ENCODE measurements at places on chromosomes 7 and 10.

- peak overlapping the region; percentile 77 for H3K4me3 ChIP-seq
- peak overlapping the region; percentile 56 for H3K27ac ChIP-seq
- H3K4me1 ChIP-seq: peaks cover 4% of the 10 kb centered on the region
Measured at GRCh38 chr10:119104654-119105015, 722 bp downstream of the DENND10 start.

GRCh38 chr7:93327006-93327633 is 95.0 kb downstream of the VPS50 start:
- H3K4me3 ChIP-seq: no peak overlapping the region
- DNase-seq: no peak
- no peak overlapping the region for H3K27ac ChIP-seq

- no peaks in the 10 kb centered on the region for H3K36me3 ChIP-seq
- H3K4me3 ChIP-seq: no peak overlapping the region
- no peak overlapping the region for H3K27ac ChIP-seq
- no peaks in the 10 kb centered on the region for H3K4me1 ChIP-seq
- H3K27me3 ChIP-seq: peaks cover 18% of the 10 kb centered on the region
- no peak for DNase-seq
Measured at GRCh38 chr7:43296306-43296705, 183.9 kb downstream of the HECW1 start.

GRCh38 chr10:31635415-31636065 is 293.1 kb downstream of the ARHGAP12 start:
- DNase-seq: no peak
- H3K4me3 ChIP-seq: no peak overlapping the region
- no peaks in the 10 kb centered on the region for H3K36me3 ChIP-seq
- no peaks in the 10 kb centered on the region for H3K4me1 ChIP-seq
- peaks cover 4% of the 10 kb centered on the region for H3K27me3 ChIP-seq

- no peaks in the 10 kb centered on the region for H3K27me3 ChIP-seq
- H3K4me1 ChIP-seq: no peaks in the 10 kb centered on the region
- H3K27ac ChIP-seq: no peak overlapping the region
Measured at GRCh38 chr10:51640120-51640819, 59.1 kb downstream of the CSTF2T start.

- H3K36me3 ChIP-seq: no peaks in the 10 kb centered on the region
- no peak for DNase-seq
- H3K27me3 ChIP-seq: no peaks in the 10 kb centered on the region
- no peak overlapping the region for H3K4me3 ChIP-seq
- no peak overlapping the region for H3K27ac ChIP-seq
- no peaks in the 10 kb centered on the region for H3K4me1 ChIP-seq
Measured at GRCh38 chr7:68321776-68322496, 1276.3 kb upstream of the AUTS2 start.

GRCh38 chr7:130854481-130854880 is 120.5 kb upstream of the KLF14 start:
- H3K4me1 ChIP-seq: no peaks in the 10 kb centered on the region
- no peaks in the 10 kb centered on the region for H3K27me3 ChIP-seq
- no peak overlapping the region for H3K4me3 ChIP-seq
- no peak overlapping the region for H3K27ac ChIP-seq

GRCh38 chr7:44384586-44385433 is 59.4 kb upstream of the CAMK2B start:
- no peaks in the 10 kb centered on the region for H3K4me1 ChIP-seq
- H3K4me3 ChIP-seq: no peak overlapping the region
- peak overlapping the region; percentile 3 for H3K27ac ChIP-seq
- H3K27me3 ChIP-seq: no peaks in the 10 kb centered on the region
- no peak for DNase-seq

DNA sequence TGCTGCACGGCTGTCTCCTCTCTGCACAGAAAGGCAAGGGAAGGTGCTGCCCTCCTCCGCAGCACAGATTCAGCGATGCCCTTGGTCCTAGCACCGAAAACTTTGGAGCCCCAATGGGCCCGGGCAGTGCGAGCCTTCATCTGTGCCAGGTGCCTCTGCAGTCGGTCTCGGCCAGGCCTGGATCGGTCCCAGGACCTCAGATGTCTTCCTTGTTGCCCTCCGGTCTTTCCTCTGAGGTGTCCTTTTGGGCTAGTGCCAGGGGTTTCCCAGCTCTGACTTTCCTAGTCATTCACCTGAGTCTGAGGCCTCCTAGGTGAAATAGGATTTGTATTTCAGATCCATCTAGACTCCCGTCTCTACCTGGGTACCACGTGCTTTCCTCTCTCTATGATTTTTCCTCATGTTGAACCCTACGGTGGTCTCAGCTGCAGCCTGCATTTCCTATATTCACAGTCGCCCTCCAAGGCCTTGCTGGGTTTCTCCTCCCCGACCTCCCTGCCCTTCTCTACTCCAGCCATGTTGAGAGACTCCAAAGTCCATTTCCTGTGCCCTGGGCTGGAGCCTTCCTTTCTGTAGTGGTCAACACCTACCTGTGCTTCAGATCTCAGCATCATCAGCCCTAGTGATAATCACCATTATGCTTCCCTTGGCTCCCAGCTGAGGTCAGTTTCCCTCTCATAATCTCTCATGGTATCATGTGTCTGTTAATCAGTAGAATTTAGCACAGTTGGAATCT is 92.0 kb upstream of the PRSS58 start:
- peaks cover 19% of the 10 kb centered on the region for H3K27me3 ChIP-seq
- H3K4me1 ChIP-seq: peaks cover 8% of the 10 kb centered on the region
- H3K4me3 ChIP-seq: no peak overlapping the region
- DNase-seq: no peak
- H3K27ac ChIP-seq: no peak overlapping the region

DNA sequence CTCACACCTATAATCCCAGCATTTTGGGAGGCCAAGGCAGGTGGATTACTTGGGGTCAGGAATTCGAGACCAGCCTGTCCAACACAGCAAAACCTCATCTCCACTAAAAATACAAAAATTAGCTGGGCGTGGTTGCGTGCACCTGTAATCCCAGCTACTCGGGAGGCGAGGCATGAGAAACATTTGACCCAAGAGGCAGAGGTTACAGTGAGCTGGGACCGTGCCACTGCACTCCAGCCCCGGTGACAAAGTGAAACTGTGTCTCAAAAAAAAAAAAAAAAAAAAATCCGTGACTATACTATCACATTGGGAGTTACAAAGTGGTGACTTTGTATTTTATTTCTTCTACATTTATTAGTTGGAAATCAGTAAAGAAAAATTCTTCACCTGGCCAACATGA is 101.2 kb downstream of the EPC1 start:
- H3K4me3 ChIP-seq: no peak overlapping the region
- H3K4me1 ChIP-seq: peaks cover 11% of the 10 kb centered on the region
- no peaks in the 10 kb centered on the region for H3K36me3 ChIP-seq
- H3K27me3 ChIP-seq: peaks cover 13% of the 10 kb centered on the region

DNA sequence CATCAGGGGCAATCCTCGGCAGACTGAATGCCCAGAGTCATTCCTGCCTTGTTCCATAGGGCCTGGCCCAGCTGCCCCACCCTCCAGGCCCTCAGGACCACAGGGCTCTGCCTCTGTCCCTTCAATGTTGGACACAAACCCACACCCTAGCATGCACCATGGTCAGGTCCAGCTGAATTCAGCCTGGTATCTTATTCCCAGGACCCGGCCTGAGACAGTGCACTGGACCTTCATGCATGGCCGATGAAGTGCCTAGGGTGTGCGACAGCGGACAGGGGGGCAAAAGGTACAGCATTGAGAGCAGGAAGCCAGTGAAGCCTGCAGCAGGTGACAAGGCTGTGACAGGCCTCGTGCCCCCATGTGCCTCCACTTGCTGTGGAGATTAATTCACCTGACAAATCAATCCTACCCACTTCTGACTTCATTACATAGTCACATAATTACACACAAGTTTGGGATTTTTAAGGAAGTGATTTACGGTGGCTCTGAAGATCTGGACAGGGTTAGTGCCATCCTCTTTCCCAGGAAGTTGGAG is 261.9 kb downstream of the GRID1 start:
- peaks cover 13% of the 10 kb centered on the region for H3K27me3 ChIP-seq
- H3K4me3 ChIP-seq: no peak overlapping the region
- no peaks in the 10 kb centered on the region for H3K36me3 ChIP-seq
- no peaks in the 10 kb centered on the region for H3K4me1 ChIP-seq

DNA sequence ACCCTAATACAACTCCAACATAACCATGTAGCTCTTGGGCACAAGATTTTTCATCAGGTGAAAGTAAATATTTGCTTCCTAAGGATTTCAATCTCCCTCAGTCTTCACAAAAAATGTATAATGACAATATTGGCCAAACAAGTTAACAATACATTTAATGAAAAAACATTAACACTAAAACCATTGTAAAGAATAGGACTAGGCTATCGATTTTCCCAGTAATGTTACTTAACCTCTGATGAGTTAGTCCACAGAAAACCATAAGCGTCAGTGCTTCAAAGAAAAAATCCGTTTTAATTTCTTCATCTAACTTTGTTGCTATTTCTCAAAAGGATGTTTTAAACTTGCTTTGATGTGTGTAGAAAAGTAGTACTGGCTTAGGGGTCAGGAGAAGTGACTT is 1.2 kb downstream of the ZNF33B start:
- peaks cover 5% of the 10 kb centered on the region for H3K36me3 ChIP-seq
- peak overlapping the region; percentile 5 for H3K4me3 ChIP-seq
- DNase-seq: no peak
- H3K4me1 ChIP-seq: peaks cover 12% of the 10 kb centered on the region
- peak overlapping the region; percentile 51 for H3K27ac ChIP-seq

- H3K36me3 ChIP-seq: no peaks in the 10 kb centered on the region
- no peaks in the 10 kb centered on the region for H3K27me3 ChIP-seq
- H3K4me3 ChIP-seq: no peak overlapping the region
- H3K4me1 ChIP-seq: no peaks in the 10 kb centered on the region
Measured at GRCh38 chr7:121037957-121038716, 49.6 kb downstream of the CPED1 start.

GRCh38 chr7:24978843-24979469 is 1.0 kb downstream of the OSBPL3 start:
- no peak for DNase-seq
- no peaks in the 10 kb centered on the region for H3K27me3 ChIP-seq
- peaks cover 7% of the 10 kb centered on the region for H3K36me3 ChIP-seq

DNA sequence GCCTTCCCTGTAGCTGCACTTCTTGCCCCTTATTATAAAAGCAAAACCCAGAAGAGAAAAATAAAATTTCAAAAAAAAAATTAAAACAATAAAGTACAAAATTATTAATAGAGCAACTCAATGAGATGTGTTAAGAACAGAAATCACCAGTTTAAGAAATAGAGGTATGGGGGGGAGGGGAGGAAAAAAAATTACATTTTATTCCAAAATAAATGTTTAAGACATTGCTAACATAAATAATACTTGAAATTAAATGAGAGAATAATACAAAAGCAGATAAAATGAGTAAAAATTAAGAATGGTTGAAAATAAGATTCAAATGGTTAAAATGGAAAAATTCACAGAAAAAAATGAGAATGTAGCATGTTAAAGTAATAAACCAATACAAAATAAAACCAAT is 3.1 kb downstream of the IFIT2 start:
- H3K4me3 ChIP-seq: no peak overlapping the region
- peaks cover 37% of the 10 kb centered on the region for H3K4me1 ChIP-seq

DNA sequence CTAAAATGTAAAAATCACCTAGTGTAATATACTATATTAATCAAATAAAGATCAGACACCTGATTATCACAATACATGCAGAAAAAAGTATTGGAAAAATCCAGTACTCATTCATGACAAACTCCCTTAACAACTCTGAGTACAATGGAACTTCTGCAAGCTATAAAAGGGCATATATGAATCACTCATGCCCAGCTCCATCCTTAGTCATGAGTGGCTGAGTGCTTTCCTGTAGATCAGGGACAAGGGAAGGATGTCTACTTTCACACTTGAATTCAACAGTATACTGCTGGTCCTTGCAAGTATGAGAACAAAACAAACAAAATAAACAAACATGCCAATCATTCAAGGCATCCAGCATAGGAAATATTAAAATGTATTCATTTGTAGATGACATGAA is 116.5 kb downstream of the ADARB2 start:
- H3K4me3 ChIP-seq: no peak overlapping the region
- peaks cover 32% of the 10 kb centered on the region for H3K27me3 ChIP-seq
- peaks cover 8% of the 10 kb centered on the region for H3K4me1 ChIP-seq
- DNase-seq: no peak
- no peak overlapping the region for H3K27ac ChIP-seq
- peaks cover 3% of the 10 kb centered on the region for H3K36me3 ChIP-seq

GRCh38 chr10:123583639-123584418 is 82.3 kb upstream of the GPR26 start:
- H3K4me1 ChIP-seq: no peaks in the 10 kb centered on the region
- H3K36me3 ChIP-seq: no peaks in the 10 kb centered on the region
- H3K27me3 ChIP-seq: peaks cover 41% of the 10 kb centered on the region
- H3K27ac ChIP-seq: no peak overlapping the region
- H3K4me3 ChIP-seq: no peak overlapping the region
- peak; percentile 42 for DNase-seq

DNA sequence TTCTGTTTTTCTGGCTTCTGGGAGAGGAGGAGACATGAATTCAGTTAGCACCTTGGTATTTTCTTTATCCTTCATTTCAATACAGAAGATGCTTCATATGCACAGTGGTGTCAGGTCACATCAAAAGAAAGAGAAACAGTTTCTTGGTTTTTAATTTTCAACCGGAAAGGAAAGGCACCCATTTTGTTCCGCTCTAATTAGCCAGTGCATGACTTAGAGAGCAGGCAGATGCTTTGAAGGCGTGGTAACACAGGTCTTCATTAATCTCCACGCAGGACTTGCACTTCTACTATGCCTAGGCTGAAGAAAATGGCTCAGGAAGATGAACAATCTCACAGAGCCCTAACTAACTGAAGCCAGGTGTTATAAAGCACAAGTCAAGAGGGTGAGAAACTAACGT is 70.4 kb upstream of the ATRNL1 start:
- H3K27me3 ChIP-seq: no peaks in the 10 kb centered on the region
- H3K4me3 ChIP-seq: no peak overlapping the region
- DNase-seq: no peak
- no peak overlapping the region for H3K27ac ChIP-seq
- no peaks in the 10 kb centered on the region for H3K36me3 ChIP-seq
- peaks cover 6% of the 10 kb centered on the region for H3K4me1 ChIP-seq

GRCh38 chr10:112653215-112653614 is 206.2 kb downstream of the VTI1A start:
- H3K36me3 ChIP-seq: peaks cover 32% of the 10 kb centered on the region
- no peak for DNase-seq
- H3K4me3 ChIP-seq: no peak overlapping the region
- H3K27me3 ChIP-seq: no peaks in the 10 kb centered on the region

DNA sequence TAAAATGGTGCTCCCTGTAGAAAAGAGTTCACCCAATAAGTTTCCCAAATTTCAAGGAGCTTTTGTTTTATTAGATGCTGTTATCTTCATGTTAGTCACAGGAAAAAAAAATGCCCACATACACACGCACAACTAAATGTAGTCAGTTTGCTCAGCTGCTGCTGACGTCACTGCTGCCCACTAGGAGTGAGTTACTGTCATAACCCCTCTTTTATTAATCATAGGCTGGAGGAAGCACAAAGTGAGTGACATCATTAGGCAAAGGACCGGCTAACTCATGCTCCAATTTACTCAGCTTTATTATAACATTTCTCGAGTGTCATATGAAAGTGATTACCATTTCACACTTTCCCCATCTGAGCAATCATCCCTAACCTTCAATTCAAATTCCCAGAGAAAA is 6.7 kb upstream of the INHBA start:
- DNase-seq: no peak
- no peaks in the 10 kb centered on the region for H3K36me3 ChIP-seq
- no peak overlapping the region for H3K27ac ChIP-seq
- peaks cover 24% of the 10 kb centered on the region for H3K4me1 ChIP-seq

- DNase-seq: no peak
- no peak overlapping the region for H3K4me3 ChIP-seq
- H3K27me3 ChIP-seq: peaks cover 7% of the 10 kb centered on the region
- no peak overlapping the region for H3K27ac ChIP-seq
- no peaks in the 10 kb centered on the region for H3K4me1 ChIP-seq
Measured at GRCh38 chr10:128907155-128907941, 559.7 kb upstream of the MGMT start.
